Stimulated activated CD4-positive, alpha-beta T cell treated with anti-CD3 and anti-CD28 coated beads, Interleukin-4, amount 100 ng/mL, for 4 hours (primary cell): ENCODE measurements at places on chromosomes 2 and 18.
A peak's percentile ranks its signal among the peaks of the same experiment; 100 is the strongest.

DNA sequence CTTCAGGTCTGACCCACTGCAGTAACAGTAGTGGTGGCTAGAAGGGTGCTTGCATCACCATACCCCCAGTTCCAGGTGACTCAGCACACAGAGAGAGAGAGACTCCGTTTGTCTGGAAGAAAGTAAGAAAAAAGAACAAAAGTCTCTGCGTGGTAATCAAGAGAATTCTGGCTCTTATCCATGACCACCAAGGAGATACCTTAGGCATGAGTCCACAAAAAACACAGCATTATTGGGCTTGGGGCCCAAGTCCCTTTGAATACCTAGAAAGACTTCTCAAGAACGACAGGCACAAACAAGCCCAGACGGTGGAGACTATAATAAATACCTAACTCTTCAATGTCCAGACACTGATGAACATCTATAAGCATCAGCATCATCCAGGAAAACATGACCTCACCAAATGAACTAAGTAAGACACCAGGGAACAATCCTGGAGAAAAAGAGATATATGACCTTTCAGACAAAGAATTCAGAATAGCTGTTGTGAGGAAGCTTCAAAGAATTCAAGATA, 21.7 kb upstream of the BAZ2B start:
- no peak for DNase-seq

- no peak for DNase-seq
Measured at GRCh38 chr2:30800159-30800558, 7.1 kb downstream of the CAPN13 start.

- no peak for DNase-seq
Measured at GRCh38 chr2:2142345-2142744, 188.7 kb downstream of the MYT1L start.

DNA sequence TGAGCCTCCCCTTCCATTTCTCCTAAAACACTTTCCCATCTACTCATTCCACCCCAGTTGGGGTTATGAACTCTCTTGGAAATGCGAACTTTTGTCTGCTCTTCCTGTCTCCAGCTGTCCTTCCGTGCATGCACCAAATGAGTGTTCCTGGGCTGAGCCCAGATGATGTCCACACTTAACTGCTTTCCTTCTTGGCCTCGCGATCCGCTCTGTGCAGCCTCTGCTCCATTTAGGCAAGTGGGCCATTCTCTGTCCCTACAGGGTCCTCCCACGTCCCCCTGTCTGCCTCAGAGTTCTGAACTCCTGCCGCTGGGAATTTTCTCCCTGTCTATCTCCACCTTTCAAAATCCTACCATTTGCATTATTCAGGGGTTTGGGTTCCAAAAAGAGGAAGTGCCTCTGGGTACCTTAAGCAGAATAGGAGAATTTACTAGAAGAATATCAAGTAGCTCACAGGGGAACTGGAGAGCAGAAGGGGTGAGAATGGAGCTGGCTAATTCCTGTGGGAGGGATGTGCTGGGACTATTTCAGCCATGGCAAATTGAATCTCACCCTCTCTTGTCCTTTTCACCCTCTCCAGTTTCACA, 4.7 kb upstream of the NCK2 start:
- no peak for DNase-seq

GRCh38 chr2:143524119-143524553, 394.9 kb downstream of the ARHGAP15 start:
- no peak for DNase-seq

GRCh38 chr2:18549083-18549482, 11.4 kb downstream of the RDH14 start:
- no peak for DNase-seq

- no peak for DNase-seq
Measured at GRCh38 chr2:167595839-167596471, 651.4 kb downstream of the STK39 start.

GRCh38 chr18:2148823-2149222, 422.5 kb downstream of the METTL4 start:
- no peak for DNase-seq

DNA sequence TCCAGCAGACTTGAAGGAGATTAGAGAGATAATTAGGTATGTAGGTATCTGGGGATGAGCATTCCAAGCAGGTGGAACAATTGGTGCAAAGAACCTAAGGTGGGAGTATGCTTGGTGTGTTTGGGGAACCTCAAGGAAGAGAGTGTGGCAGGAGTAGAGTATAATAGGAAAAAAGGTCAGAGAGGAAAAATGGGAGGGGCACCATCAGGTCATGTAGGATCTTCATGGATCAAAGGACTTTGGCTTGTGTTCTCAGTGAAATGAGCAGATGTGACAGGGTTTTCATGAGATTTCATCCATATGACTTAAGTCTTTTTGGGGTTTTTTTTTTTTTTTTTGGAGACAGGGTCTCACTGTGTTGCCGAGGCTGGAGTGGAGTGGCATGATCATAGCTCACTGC, 47.3 kb downstream of the RBBP8 start:
- no peak for DNase-seq

DNA sequence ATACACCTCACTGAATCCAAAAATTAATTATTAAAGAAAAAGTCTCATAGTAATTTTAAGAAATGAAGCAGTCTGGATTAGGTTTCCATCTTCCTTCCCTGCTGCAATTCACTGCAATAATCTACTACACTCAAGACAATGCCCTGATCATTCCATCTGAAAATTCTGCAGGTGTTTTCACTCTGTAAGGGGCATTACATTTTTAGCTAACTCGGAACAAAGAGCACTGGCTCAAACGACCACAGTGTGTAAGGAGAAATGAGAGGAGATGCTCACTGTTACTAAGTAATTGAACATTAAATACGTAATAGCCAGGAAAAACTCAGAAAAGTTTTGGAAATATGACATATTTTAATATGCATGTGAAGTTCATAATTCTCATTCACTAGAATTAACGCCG, 1.3 kb downstream of the B4GALT6 start:
- no peak for DNase-seq

DNA sequence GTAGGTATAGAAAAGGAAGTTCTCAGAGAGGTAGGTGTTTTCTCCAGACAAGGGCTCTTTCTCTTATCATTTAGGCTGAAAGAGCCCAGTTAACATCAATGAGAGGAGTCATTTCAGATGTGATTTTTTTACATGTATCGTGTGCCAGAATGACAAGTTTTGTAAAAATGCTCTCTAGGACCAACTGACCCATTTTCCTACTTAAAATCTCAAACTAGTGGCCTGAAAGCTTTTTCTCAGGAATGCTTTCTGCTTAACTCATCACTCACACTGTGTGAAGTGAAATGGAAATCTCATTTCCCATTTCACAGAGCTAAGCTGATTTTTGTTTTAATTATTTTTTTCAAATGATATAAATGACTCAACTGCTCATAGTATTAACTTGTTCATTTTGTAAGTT, 128.7 kb upstream of the CYP26B1 start:
- DNase-seq = no peak

GRCh38 chr2:112566104-112566503, 18.3 kb upstream of the CHCHD5 start:
- no peak for DNase-seq

DNA sequence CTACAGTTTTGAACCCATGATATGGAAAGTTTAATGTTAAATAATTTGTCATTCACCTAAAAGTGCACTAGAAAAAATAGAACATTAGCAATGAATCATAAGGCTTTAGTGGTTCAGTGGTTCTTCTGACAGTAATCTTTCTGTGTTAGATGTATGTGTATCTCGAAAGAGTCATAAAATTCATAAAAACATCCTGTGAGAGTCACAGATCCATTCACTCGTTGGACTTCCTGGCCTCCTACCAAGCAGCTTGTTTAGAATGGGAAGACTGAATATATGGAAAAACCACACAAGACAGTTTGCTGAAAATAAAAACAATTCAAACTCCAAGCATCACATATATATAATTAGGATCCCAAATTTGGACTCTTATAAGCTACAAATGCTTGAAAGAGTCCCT, 34.8 kb downstream of the ADNP2 start:
- DNase-seq = no peak

DNA sequence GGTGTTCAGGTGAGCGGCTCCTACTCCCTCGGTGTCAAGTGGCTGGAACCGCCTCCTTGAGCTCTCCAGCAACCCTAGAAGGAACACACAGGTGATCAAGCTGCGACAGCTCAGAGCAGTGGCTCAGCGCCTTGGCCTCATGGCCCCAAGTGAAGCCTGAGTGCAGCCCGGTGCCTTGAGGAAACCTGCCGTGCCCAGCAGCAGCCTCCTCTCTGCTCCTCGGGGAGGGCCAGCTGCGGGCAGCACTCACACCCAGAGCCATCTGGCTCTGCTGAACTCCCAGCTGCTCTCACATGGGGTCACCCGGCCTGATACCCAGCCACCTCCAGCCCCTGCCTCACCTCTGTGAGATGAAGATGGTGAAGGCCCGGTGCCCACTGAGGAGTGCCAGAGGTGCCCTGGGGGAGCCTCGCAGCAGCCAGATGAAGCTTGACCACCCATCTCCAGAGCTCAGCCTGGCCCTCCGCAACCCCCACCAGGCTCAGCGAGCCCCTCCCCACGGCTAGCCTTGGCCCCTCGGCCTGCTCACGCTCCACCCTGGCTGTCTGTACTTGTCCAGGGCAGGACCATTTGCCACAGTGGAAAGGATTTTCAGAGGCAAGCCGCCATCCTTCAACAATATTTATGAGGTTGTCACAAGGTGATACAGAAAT, 70.6 kb upstream of the RAB6C start:
- no peak for DNase-seq

GRCh38 chr2:237293978-237294377, 120.0 kb downstream of the COL6A3 start:
- no peak for DNase-seq

DNA sequence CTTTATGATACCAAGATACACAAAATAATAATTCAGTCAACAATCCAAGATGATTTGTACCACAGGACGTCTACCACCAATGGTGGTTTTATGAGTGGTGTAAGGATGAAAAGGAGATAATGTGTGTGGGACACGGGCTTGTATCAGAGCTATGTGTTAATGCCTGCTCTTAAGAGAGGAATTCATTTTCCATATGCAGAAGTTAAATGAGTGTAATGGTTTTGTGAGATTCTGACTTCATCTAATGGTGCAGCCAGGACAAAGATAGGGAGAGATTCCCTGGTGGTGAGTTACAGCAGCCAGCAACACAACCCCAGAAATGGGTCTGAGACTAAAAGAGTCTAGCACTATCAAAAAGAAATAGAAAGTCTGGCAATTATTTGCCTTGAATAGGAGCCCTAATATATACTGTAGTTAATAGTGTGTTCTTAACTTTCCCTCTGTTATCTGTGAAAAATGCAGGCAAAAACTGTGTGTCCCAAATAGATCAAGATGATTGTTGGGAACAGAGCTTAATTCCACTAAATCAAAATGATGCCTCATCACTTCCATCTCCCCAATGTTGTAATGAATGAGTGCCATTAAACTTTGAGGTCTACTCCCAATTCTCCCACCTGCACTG, 455.0 kb upstream of the TCF4 start:
- DNase-seq = no peak

DNA sequence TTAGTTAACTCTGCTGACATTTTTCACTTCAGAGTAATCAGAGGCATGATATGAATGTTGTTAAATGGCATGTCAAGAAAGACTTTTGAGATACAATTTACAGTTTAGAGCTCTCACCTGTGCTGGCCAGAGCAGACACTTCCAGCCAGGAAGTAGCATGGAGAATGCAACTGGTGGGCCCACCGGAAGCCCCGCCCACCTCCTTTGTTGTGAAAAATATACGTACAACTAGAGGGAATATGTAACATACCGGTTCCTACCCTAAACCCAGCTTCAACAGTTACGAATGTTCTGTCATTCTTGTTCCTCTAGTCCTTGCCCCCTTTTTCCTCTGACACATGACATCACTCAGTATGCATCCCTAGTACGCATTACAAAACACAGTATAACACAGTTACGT, 70.2 kb upstream of the ITM2C start:
- DNase-seq = no peak

DNA sequence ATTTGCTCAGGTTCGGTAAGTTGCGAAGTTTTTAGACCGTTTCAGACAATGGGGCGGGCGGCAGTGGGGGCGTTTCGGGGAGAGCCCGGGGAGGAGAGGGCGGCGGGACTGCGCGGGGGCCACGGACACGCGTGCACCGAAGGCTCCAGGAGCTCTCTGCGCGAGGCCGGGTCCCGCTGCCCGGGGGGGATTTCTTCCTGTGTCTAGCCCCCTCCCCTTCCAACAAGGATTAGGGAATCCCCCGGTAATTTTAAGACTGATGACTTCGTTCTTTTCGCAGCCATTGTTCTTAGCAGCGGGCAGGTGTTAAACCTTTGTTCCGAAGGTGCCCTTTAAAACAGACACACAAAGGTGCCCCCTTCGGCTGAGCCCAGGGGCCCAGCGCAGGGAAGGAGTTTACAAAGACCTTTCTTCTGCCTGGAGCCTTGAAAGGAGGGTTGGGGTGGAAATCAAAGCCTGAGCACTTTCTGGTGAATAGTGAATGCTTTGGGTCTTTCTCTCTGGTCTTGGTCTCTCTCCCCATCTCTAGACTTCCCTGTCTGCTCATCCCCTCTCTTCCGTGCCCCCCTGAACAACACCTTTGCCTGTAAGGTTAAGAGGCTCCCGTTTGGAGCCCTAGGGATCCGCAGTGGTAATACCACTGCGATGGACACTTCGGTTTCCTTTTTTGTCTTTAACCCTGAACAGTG, 2.1 kb downstream of the TRIB2 start:
- peak; percentile 31 for DNase-seq

- DNase-seq = no peak
Measured at GRCh38 chr2:84800194-84800805, 80.6 kb downstream of the TRABD2A start.

GRCh38 chr2:102453501-102453900, 19.5 kb upstream of the SLC9A4 start:
- DNase-seq = no peak

DNA sequence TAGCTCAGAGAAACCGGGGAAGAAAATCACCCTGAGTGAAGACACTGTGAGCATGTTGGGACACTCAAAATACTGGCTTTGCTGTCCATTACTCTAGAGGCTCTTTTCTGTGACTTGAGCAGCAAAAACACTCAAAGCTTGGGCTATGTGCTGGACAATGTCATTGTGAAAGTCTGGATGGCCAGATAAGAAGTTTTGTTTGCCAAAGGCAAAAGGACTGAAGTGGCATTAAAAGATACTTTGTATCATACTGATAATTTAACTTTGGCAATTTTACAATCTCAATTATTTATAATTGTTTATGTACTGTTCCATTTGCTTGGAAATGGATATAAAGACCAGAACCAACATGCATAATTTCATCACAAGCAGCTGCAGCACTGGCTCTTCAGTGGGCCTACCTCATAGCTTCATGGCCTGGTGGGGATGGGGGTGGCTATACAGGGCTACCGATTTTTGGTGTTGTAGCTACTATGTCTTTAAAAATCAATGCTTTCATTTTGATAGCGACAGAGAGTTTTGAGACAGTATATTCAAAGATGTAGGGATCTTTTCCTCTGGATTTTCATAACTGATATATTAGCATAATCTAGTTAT, 51.1 kb downstream of the RBKS start:
- DNase-seq = no peak

GRCh38 chr2:126975671-126976655, 77.3 kb downstream of the TEX51 start:
- no peak for DNase-seq

- no peak for DNase-seq
Measured at GRCh38 chr2:100580367-100581276, 17.8 kb downstream of the PDCL3 start.

GRCh38 chr2:197229509-197230443, 80.8 kb downstream of the ANKRD44 start:
- DNase-seq = no peak
